ENCODE measurements at places on chromosomes 16 and 17.

DNA sequence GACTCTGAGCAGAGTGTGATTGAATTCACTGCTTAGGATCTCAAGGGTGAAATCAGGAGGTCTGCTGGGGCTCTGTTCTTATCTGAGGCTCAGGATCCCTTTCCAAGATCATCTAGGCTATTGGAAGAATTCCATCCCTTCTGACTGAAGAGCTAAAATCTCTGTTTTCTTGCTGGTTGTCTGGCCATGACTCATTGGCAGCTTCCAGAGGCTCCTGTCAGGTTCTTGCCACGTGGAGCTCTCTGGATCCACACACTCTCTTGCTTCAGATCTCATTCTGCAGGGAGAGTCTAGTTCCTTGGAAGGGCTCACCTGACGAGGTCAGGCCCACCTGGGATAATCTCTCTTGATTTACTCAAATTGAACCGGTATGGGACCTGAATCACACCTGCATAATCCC lies 930.7 kb downstream of the CDH8 start:
- H3K4me1 ChIP-seq = no peaks in the 10 kb centered on the region
- H3K4me3 ChIP-seq = no peak overlapping the region
- H3K27me3 ChIP-seq = no peaks in the 10 kb centered on the region
- DNase-seq = no peak

DNA sequence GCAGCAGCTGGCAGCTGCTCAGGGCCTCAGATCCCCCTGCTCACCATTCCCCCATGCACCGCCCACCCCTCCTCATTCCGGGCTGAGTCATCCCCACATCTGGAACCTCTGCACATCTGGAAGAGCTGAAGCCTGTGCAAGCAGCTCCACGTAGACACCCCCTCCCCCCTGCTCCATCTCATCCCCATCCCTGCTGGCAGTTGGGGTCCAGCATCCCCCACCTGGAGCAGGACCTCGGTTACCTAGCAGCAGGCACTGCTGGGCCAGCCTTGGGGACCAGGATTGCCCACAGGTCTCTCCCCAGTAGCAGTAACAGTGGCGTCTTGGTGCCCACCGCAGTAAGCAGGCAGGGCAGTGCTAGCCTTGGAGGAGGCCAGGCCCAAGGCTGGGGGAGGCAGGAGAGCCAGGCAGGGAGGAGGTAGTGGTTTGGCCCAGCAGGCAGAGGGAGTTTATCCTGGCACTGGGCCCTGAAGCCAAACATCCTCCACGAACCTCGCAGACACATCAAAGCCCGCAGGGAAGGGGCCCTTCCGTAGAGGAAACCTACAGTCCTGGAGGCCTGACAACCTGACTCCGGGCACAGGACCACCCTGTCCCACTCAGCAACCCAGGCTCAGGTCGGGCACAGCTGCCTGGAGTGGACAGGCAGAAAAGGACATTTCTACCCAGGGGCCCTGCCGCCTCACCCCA lies 7.7 kb upstream of the TMEM92 start:
- H3K4me1 ChIP-seq = no peaks in the 10 kb centered on the region
- no peaks in the 10 kb centered on the region for H3K36me3 ChIP-seq
- no peaks in the 10 kb centered on the region for H3K27me3 ChIP-seq
- H3K4me3 ChIP-seq = no peak overlapping the region

GRCh38 chr17:80939151-80940145 lies 52.2 kb upstream of the CHMP6 start:
- DNase-seq = peak; percentile 38
- no peak overlapping the region for H3K4me3 ChIP-seq
- no peaks in the 10 kb centered on the region for H3K4me1 ChIP-seq
- no peak overlapping the region for H3K27ac ChIP-seq

DNA sequence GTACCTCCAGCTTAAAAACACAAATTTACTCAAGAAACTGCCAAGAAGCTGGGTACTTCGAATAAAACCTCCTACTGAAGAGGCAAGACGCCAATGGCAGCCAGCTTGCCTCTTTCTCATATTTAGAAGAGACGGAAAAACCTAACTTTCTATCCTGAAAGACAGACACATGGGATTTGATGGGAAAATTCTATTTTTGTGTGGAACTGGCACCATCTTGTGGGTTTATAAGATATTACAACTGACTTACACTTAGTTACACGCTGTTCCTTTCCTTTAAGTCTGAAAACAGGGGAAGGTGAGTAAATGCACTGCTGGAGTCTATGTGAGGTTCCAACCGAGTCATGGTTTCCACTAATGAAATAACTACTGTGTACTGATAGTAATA lies 10.3 kb downstream of the ZNF18 start:
- no peaks in the 10 kb centered on the region for H3K27me3 ChIP-seq
- no peak for DNase-seq
- H3K4me1 ChIP-seq = no peaks in the 10 kb centered on the region
- H3K4me3 ChIP-seq = no peak overlapping the region
- H3K27ac ChIP-seq = no peak overlapping the region
